ENCODE measurements at places on chromosomes 1 and 21. TPM values are rescaled to one million over a fixed set of nuclear protein-coding genes. Genes with fewer than 3 reads are reported as not detected.

- DNase-seq = no peak
Measured at GRCh38 chr1:19811206-19811851, 3.8 kb downstream of the RNF186 start.

DNA sequence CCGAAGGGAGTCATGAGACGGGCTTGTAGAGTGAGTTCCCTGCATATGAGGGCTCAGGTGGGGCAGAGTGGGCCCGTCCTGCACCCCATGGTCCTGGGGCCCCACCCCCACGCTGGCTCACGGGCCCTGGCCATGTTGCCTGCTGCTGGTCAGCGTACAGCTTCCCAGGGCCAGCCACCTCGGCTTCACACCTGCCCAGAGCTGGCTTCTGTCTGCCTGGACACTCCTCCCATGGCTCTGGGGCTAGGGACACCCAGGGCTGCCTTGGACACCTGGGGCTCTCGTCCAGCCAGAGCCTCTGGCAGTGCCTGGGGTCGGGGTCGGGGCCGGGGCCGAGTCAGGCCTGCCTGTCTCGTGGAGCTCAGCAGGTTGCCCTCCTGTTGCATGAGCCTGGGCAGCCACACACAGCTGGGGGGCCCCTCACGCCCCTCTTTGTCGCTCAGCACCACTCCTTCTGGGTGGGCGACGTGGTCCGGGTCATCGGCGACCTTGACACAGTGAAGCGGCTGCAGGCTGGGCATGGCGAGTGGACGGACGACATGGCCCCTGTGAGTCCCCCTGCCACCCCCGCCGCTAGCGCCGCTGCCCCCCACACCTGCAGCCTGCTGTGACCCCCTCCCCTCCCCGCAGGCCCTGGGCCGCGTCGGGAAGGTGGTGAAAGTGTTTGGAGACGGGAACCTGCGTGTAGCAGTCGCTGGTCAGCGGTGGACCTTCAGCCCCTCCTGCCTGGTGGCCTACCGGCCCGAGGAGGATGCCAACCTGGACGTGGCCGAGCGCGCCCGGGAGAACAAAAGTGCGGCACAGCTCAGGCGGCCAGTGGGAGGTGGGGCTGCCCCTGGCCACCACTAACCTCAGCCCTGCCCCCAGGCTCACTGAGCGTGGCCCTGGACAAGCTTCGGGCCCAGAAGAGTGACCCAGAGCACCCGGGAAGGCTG lies 5.5 kb upstream of the MMP23B start:
- DNase-seq = no peak

GRCh38 chr21:34771512-34772028 lies 102.8 kb downstream of the CLIC6 start:
- DNase-seq = peak; percentile 10

DNA sequence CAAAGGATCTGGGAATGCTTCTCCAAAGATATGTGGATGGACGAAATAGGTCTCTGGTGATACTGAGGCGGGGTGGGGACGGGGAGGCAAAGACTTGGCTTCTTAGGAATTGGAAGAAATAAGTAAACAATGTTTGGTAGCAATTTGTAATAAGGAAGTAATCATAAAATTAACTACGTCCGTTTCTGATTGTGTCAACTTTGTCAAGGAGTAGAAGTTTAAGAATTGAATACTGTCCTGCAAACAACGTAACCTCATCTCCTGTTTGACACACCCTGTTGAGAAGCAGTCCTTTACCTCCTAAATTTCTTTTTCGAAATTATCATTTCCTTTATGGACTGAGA lies 471 bp downstream of the POLR3C start:
- no peak for DNase-seq

DNA sequence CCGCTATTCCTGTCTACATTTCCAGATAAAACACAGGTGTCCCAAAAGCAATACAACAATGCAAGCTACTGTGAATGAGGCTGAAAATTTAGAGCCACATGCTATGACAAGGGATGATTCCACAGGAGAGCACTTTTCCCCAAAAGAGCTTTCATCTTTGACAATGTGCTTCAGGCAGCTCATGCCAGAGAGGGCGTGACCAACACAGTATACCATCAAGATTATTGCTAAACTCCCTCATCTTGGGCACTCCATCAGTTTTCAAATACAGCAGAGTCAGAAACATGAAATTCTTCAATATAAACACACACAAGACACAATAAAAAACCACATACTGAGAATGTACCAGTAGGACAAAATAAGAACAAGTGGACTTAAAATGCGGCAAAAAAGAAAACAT lies 6.7 kb downstream of the GON4L start:
- no peak for DNase-seq

DNA sequence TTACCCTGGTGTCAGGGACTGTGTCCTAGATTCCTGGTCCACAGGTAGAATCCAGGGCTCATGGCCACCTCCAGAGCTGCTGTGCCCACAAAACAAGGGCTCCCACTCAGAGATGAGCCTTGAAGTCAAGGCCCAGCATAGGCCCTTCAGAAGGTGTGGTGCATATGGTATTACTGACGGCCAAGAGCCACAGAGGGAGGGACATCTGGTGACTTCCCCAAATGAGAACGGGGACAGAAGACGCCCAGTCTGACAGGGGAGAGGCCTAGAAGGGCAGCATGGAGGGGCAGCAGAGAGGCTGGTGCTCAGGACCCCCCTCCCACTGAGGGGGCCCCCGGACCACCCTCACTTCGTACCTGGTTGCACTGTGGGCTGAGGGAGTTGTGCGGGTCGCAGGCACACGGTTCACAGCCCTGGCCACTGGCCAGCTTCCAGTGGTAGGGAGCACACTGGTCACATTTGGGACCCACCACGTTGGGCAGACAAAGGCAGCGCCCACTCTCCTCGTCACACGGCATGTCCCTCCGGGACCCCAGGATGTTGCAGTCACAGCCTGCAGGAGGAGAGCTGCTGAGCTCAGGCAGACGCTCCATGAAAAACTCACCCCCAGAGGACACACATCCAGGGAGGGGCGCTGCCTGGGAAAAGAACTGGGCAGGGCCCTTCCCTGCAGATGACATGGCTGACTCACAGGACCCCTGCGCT lies 25.0 kb downstream of the LAMB3 start:
- no peak for DNase-seq

- no peak for DNase-seq
Measured at GRCh38 chr1:225517697-225518096, 89.9 kb upstream of the LBR start.

GRCh38 chr1:186492531-186493291 lies 31.8 kb upstream of the PDC start:
- DNase-seq = no peak

DNA sequence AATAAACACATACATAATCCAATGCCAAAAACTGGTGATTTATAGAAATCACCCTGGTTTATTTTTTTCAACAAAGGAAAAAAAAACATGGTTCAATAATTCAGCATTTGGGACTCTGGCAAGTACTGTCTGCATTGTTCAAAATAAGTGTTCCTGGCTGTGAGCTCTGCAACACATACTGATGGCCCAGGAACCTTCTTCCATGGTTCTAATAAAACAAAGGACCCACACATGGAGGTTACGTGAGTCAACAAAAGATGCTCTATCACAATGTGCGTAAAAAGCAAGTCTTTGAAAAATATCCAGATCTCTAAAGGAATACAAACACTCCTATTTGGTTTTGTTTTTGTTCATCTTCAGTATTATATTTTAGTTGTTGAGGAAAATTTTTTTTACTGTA lies 37.9 kb upstream of the C1orf198 start:
- no peak for DNase-seq

GRCh38 chr1:41218152-41218551 lies 24.0 kb downstream of the SCMH1 start:
- no peak for DNase-seq

GRCh38 chr1:29673228-29673500 lies 436.8 kb downstream of the PTPRU start:
- DNase-seq = no peak

GRCh38 chr1:203371288-203371687 lies 20.4 kb upstream of the FMOD start:
- no peak for DNase-seq

GRCh38 chr1:205225901-205226765 lies 1.6 kb upstream of the TMCC2 start:
- no peak for DNase-seq

DNA sequence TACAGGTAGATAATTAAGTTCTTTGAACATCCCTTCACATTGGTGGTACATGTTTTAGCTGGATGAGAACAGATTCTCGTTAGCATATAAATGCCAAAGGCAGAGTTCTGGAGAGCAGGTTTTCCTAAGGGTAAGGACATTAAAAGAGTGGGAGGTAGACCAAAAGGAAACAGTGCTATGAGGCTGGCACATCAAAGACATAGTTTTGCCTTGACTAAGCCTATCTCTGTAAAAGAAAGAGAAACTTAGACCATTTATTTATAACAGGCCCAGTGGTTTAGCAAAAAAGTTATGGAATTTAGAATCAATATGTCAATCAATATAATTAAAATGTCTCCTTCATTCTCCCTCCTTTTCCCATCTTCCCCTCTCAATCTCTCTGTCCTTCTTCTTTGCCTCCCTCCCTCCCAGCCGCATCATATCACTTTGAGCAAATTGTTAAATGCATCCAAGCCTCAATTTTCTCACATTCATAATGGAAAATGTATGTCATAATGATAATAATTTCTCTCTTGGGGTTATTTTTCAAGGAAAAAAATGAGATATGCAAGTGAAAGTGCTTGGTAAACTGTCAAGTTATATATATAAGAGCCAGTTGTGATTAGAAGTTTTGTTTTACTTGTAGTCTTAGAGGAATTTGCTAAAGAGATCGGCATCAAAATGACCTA lies 209.9 kb upstream of the SGIP1 start:
- peak; percentile 49 for DNase-seq

DNA sequence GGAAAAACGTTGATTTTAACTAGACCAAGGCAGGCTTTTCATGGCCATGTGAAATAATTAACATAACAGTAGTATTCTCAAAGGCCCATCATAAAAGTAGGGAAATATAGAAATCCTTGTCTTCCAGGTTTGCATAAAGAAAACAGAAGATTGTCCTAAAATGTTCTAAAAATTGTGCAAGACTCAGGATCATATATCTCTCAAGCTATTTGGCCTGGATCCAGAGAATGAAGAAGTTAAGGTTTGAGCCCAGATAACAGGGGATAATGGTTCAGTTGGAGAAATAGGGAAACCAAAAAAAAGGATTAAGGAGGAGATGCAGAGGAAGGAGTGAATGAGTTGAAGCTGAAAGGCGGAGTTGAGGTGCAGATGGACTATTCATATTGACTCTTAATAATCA lies 555.5 kb upstream of the NR5A2 start:
- DNase-seq = no peak

- no peak for DNase-seq
Measured at GRCh38 chr1:53919675-53920066, 25.7 kb downstream of the DIO1 start.

GRCh38 chr1:24707687-24708086 lies 37.6 kb upstream of the CLIC4 start:
- DNase-seq = no peak

DNA sequence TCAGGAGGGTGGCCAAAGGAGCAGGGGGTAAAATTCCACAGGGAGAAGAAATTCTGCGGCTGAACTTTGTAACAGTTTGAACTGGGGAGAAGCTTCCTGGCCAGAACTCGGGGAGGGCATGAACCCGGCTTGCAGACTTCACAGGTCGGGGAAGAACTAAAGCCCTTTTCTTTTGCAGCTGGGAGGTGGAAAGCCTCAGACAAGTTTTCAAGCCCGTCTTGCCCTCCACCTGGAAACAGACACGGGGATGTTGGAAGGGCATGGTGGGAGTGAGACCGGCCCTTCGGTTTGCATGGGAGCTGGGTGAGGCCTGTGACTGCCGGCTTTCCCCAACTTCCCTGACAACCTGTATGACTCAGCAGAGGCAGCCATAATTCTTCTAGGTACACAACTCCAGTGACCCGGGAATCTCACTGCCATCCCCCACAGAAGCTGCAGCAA lies 11.3 kb downstream of the THEM4 start:
- DNase-seq = no peak

DNA sequence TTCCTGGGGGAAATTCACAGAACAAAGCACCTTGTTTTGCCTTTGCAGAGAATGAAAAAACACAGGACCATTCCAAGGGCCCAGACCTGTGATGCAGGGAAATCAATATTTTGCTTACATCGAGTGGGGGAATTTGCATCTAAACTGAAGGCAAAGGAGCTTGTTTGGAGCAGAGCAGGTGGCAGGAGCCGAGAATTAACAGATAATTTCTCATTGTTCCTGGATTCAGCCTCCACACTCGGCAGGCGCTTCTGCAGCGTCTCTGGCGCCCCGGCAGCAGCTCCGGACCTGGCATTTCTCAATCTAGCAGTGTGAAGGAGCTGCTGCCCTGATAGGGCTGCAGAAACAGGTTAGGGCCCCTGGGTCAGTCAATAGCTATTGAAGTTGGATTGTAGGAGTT lies 2.0 kb upstream of the SYT6 start:
- DNase-seq = no peak

DNA sequence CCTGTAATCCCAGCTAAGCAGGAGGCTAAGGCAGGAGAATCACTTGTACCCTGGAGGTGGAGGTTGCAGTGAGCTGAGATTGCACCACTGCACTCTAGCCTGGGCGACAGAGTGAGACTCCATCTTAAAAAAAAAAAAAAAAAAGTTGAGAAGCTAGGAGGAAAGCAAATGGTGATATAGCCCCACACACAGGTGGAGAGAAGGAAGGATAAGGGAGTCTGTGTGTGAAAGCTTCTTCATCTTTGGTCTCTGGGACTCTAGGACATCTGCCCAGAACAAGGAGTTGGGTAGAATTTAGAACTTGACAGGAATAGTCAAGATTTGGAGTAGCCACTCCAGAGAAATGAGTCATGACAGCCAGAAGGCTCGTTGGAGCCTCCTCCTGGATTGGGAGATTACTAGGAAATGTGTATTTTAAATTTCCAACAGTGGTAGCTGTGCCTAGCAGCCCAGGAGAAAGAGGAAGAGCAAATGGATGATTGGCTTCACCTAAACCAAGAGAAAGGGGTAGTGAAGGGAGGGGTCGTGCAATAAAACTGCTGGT lies 19.9 kb downstream of the NPL start:
- DNase-seq = no peak

DNA sequence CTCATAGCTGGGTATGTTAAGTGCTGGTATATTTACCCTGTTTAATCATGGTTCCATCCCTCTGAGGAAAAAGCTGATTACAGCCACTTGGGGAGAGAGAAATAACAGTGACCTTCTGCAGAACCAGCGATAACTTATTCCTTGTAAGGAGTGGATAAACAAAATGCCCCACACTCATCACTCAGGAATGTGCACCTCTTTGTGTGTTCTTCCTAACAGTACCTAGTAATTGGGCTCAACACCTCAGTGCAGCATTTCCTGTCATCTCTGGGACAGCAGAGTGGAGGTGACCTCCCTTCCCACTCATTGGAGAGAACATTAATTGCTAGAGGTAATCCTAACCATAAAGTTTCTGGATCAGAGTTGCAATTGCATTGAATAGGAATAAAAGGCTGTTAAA lies 112.5 kb upstream of the F3 start:
- no peak for DNase-seq

Gene HSF2BP
- polyA plus RNA-seq = 0.41 TPM

Gene LCE2C
- not detected for polyA plus RNA-seq

Gene C1orf116
- polyA plus RNA-seq = 1.3 TPM

Gene NBPF4
- not detected for polyA plus RNA-seq

Gene KRTAP20-4
- not detected for polyA plus RNA-seq

Gene ZBTB37
- 4.0 TPM for polyA plus RNA-seq

Gene KCNT2
- 4.4 TPM for polyA plus RNA-seq

Data from muscle of back (tissue), 13 donors.